ENCODE measurements at places on chromosomes 5 and 9. TPM values are rescaled to one million over a fixed set of nuclear protein-coding genes. Genes with fewer than 3 reads are reported as not detected.

DNA sequence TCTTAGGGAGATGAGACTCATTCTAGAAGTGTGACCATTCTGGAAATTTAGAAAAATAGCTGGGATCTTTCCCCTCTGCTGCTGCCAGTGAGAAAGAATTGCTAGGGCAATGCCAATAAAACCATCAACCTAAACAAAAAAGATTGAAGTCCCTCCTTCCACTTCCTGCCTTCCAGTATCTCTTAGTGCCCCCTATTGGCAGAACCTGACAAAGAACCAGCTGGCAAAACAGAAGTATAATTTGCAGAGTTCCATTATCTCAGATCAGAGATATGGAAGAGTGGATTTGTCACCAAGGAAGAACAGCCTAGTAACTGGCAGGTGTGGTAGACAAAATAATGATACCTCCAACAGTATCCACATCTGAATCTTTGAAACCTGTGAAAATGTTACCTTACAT, 13.8 kb upstream of the PLCXD3 start:
- no peak for DNase-seq

GRCh38 chr5:23466401-23466912, 41.0 kb upstream of the PRDM9 start:
- no peak for DNase-seq

GRCh38 chr9:123322273-123323195, 33.5 kb upstream of the CRB2 start:
- no peak for DNase-seq

GRCh38 chr5:100828071-100828897, 74.8 kb downstream of the ST8SIA4 start:
- no peak for DNase-seq

- no peak for DNase-seq
Observed at GRCh38 chr9:11233696-11234095, 620.9 kb upstream of the PTPRD start.

- no peak for DNase-seq
Observed at GRCh38 chr5:91464886-91465646, 81.9 kb upstream of the ARRDC3 start.

The RASEF gene
- total RNA-seq = 0.19 TPM

The FAM221B gene
- not detected for total RNA-seq

Data from omental fat pad (tissue), 4 donors.